ENCODE measurements at places on chromosomes 6 and 20.

DNA sequence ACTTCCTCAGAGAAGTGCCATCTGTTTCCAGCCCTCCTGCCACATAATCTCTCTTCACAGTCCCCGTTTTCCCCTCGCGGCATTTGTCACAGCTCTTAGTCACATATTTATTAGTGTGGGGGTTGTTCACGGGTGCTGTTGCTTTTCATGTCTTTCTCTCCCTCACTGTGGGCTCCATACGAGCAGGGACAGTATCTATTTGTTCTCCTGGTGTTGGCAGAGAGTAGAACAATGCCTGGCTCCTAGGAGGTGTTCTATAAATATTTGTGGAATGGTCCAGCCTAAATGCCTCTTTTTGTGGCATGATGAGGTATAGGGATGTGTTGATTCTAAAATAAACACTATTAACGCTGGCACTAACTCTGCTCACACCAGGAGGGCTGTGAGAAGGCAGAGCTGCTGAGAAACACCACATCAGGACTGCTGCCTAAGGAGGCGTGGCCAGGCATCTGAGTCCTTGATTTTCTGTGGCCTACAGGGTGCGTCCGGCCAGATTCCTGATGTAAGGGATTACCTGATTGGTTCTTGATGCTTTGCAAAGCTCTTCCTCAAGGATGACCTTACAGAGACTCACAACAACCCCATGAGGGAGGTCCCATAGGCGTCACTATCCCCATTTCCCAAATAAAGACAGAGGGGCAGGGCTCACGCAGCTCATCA is 219.8 kb upstream of the ARID1B start:
- DNase-seq = no peak

- no peak for DNase-seq
These were observed 108.6 kb downstream of the EYA2 start for GRCh38 chr20:47003223-47003622.

DNA sequence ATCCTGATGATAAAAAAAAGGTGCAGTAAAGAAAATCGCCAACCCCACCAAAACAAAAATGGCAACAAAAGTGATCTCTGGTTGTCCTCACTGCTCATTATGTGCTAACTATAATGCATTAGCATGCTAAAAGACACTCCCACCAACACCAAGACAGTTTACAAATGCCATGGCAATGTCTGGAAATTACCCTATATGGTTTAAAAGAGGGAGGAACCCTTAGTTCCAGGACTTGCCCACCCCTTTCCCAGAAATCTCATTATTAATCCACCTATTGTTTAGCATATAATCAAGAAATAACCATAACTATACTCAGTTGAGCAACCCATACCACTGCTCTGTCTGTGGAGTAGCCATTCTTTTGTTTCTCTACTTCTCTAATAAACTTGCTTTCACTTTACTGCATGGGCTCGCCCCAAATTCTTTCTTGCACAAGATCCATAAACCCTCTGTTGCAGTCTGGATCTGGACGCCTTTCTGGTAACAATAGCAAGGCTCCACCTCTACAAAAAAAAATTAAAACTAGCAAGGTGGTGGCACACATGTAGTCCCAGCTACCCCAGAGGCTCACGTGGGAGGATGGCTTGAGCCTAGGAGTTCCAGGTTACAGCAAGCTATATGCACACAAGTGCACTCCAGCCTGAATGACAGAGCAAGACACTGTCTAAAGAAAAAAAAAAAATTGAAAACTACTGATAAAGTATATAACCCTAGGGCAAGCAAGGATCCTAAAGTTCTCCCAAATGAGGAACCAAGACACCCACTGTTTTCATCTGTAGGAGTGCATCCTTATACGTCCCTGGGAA is 278.8 kb upstream of the JARID2 start:
- no peak for DNase-seq

DNA sequence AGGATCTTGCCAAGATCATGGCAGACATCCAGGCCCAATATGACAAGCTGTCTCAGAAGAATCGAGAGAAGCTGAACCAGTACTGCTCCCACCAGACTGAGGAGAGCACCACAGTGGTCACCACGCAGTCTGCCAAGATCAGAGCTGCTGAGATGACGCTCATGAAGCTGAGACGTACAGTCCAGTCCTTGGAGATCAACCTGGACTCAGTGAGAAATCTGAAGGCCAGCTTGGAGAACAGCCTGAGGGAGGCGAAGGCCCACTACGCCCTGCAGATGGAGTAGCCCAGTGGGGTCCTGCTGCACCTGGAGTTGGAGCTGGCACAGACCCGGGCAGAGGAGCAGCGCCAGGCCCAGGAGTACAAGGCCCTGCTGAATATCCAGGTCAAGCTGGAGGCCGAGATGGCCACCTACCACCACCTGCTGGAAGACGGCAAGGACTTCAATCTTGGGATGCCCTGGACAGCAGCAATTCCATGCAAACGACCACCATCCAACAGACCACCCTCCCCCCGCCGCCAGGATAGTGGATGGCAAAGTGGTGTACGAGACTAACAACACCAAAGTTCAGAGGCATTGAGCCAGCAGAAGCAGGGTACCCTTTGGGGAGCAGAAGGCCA is 44.7 kb upstream of the GRM4 start:
- DNase-seq = no peak
